ENCODE measurements at places on chromosomes 6 and 20. TPM values are rescaled to one million over a fixed set of nuclear protein-coding genes. Genes with fewer than 3 reads are reported as not detected.

MYBL2 gene
- total RNA-seq = 1.6 TPM

DNA sequence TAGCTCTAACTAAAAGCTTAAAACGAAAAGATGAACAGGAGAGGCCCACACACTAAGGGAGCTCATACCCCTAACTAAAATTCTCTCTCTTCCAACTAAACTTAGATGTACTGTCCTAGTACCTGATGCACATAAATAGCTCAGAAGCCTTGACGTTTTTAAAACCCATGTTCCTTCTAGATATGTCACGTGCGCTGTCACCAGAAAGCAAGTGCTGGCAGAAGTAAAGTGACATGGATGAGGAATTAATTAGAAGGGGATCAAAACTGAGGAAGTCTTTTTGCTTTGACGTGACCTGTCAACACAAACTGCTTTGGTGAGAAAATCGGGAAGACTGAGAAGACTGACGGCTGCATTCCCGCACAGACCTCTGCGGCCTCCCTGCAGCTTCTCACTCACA is 142.5 kb downstream of the ZMYND8 start:
- no peak for DNase-seq

- DNase-seq = peak; percentile 92
Measured at GRCh38 chr6:151071295-151071694, 168.5 kb upstream of the AKAP12 start.

EEF1A2 gene
- total RNA-seq = not detected

DNA sequence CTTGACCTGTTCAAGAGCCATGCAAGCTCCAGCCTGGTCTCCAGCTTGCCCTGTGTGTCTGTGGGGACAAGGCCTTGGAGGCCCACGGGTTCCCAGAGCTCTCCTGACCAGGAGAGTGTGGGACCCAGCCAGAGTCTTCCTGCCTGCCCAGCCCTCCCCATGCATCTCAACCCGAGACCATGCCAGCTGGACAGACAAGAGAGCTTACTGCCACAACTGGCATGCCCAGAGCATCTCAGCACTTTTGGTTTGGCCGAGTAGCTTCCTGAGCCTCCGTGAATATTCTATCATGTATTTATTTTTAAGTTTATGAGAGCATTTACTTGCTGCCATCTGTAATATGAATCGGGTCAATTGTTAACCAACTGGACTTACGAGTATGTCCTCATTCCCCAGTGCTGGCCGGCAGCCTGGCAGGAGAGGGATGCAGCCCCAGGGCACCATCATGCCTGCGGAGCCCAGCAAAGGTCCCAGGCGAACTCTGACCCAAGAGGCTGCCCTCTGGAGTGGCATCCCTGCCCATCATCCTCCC is 14.9 kb downstream of the IP6K3 start:
- DNase-seq = no peak

DNA sequence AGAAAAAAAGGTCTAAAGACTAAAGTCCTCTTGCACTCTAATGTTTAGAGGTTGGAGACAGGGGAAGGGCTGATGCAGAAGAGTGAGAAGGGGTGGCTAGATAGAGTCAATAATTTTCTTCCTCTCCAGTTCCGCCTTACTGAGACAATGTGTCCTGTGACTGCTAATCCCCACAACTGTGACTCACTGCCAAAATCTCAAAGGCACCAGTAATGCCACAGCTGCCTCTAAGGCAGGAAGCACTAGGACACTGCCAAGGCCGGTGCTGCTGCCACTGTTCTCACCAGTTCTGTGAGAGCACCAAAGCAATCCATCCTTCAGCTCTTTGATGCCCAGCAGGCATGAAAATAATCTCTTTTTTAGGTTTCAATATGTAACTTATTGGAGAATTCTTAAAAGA is 701.9 kb upstream of the MAP3K7 start:
- DNase-seq = no peak

GRCh38 chr20:58677808-58678207 is 14.8 kb upstream of the NPEPL1 start:
- no peak for DNase-seq

TM9SF4 gene
- 20.0 TPM for total RNA-seq

MYLK2 gene
- not detected for total RNA-seq

DNA sequence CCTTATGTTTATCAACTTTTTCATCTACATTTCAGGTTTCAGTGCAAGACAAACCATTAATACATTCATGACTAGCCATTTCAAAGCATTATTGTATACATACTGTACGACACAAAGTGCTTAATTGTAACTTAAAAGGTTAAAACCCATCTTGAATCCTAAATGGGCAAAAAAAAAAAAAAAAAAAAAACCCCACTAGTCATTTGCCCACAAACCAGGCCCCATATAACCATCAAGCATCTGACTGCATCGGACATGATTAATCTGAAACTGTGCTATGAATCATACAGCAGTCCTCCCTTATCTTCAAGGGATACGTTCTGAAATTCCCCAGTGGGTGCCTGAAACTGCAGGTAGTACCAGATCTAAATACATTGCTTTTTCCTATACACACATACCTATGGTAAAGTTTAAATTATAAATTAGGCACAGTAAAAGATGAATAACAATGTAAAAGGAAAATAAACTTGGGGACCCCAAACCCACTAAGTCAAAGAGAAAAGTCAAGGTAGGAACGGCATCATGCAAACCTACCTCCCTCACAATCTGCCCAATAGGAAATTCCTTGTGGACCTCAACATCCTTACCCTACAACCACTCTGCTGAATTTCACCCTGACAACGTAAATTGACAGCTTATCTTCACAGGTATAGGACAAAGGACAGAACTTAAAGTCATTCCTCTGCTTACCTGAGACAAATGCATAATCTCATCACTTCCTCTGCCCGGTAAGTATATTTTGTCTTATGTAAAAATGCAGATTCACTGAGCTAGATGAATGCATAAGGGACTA is 14.3 kb downstream of the B4GALT5 start:
- DNase-seq = peak; percentile 71

ULBP3 gene
- total RNA-seq = 0.41 TPM

ARHGAP40 gene
- total RNA-seq = not detected

- DNase-seq = peak; percentile 35
Measured at GRCh38 chr6:36783603-36784375, 55.5 kb downstream of the CPNE5 start.

LATS1 gene
- total RNA-seq = 33.4 TPM

DNA sequence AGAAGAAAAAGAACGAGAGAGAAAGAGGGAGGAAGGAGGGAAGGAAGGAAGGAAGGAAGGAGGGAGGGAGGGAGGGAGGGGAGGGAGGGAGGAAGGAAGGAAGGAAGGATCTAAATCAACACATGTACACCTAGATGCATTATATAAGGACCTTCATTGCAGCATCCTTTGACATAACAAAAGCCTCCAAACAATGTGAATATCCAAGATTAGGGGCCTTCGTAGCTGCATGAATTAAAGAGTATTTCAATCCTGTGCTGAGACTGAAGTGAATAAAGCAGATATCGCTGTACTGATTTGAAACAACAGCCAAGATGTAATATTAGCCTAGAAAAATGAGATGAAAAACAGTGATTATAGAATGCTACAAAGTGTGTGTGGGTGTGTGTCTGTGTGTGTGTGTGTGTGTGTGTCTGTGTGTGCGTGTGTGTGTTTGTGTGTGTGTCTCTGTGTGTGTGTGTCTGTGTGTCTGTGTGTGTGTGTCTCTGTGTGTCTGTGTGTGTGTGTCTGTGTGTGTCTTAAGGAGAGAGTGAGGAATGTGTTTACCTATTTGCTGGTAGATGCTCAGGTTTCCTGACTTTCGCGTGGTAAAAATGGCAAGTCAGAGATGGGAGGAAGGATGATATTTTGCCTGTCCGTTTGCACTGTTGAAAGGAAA is 129.0 kb upstream of the PTPN1 start:
- no peak for DNase-seq

DNA sequence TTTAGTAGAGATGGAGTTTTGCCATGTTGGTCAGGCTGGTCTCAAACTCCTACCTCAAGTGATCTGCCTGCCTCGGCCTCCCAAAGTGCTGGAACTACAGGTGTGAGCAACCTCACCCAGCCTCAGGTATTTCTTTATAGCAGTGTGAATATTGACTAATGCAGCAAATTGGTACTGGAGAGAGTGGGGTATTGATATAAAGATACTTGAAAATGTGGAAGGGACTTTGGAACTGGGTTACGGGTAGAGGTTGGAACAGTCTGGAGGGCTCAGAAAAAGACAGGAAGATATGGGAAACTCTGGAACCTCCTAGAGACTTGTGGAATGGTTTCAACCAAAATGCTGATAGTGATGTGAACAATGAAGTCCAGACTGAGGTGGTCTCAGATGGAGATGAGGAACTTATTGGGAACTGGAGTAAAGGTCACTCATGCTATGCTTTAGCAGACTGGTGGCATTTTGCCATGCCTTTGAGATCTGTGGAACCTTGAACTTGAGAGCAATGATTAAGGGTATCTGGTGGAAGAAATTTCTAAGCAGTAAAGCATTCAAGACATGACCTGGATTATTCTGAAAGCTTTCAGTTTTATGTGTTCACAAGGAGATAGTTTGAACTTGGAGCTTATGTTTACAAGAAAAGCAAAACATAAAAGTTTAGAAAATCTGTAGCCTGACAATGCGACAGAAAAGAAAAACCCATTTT is 127.2 kb downstream of the DTNBP1 start:
- DNase-seq = no peak

- DNase-seq = peak; percentile 97
Measured at GRCh38 chr6:4610256-4610655, 165.9 kb upstream of the CDYL start.

DNA sequence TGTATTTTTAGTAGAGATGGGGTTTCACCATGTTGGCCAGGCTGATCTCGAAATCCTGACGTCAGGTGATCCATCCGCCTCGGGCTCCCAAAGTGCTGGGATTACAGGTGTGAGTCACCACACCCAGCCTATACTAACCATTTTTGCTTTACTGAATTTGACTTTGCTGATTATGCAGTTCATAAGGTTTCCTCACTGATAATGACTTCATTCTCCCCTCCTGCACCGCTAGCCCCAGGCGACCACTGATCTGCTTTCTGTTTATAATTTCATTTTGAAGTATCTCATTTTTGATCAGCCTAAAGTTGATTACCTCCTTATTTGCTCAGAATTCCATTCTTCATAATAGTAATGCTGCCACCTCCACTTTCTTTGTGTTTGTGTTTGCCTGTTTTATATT is 48.7 kb upstream of the FAM83D start:
- no peak for DNase-seq

- DNase-seq = peak; percentile 25
Measured at GRCh38 chr6:112827793-112828192, 480.7 kb downstream of the RFPL4B start.

DNA sequence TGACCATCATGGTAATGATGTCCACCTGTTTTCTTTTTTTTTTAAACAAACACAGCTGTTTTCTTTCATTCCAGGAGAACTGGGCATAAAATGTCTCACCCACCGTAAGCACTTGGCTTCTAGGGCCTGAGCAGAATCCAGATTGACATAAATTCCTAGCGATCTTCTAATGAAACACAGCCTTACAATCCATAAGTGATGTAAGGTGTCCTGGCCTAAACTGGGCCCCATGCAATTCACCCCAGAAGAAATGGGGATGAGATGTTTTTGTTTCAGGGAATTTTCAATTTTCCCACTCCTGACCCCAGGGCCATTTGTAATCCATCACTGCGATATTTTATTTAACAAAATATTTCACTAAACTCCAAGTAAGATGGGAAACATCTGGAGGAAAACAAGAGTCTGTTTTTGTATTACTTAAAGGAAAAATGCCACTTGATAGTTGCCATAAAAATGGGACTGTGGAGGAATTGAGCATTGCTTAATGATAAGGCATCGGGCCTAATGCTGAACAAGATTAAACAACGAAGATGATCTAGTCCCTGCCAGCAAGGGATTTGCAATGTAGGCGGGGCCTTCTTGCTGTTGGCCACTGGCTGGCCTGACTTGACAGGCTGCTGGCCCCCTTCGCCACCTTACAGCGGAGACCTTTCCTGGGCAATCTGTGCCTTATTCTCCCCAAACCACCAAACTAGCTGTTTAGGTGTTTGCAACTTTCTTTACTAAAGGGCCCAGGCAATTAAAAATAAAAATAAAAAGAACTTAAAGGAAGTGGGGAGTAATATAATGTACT is 183.7 kb downstream of the CD109 start:
- DNase-seq = peak; percentile 5

DNA sequence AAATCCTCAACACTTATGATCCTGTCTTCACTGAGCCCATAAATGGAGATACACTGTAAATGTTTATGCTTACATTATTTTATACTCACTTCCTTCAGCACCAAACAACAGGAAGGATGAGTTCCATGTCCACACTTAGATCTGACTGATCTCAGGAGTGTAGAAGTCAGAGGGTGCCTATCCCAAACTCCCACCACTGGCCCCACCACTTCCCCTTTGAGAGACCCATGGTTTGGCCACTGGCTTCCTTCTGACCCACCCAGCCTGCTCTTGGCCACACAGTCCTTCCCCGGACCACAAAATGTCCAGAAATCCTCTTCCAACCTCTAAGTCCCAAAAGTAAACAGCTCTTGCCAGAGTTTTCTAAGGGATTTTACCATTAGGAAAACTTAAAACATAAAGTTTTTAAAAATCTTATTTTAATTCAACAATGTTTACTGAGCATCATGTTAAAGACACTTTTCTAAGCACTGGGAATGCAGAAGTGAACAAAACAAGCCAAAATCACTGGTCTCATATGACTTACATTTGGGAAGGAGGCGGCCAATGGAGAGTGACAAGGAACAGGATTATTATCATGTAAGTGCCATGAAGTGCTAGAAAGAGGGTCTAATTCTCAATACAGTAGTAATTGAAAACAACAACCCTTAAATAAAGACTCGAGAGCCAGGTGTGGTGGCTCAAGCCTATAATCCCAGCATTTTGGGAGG is 103.8 kb downstream of the NRSN1 start:
- DNase-seq = no peak
